ENCODE measurements at places on chromosomes 5 and 9.

DNA sequence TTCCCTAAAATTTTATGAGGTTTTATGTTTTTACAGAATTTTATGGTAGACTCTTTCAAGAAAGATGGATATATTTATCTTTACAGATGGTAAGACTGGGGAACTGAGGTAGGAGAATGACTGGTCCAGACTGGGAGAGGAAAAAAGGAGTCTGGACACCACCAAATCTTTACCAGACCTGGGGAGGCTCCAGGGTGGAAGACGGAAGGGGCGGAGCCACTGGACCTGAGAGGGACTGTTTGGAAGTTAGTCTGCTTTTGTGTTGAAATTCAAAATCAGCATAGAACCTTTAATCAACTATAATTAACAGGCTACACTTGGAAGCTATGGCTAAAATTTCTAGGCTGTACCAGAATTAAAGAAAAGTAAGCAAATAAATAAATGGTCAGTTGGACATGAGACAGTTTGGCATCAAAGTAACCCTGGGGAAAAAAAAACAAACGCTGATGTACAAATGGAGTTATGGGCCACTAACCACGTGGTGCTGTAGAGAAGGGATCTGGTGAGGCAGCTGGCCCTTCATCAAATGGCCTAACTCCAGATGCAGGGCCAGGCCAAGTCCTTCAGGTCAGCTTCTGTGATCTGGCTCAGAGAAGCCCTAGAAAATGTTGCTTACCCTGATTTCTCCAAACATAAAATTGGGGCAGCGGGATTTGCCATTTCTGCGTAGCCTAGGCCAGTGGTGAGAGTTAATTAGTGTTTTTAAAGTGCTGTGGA is 155.1 kb downstream of the ARSB start:
- no peak for DNase-seq

- no peak for DNase-seq
Measured at GRCh38 chr5:1151316-1151715, 39.5 kb upstream of the SLC12A7 start.

DNA sequence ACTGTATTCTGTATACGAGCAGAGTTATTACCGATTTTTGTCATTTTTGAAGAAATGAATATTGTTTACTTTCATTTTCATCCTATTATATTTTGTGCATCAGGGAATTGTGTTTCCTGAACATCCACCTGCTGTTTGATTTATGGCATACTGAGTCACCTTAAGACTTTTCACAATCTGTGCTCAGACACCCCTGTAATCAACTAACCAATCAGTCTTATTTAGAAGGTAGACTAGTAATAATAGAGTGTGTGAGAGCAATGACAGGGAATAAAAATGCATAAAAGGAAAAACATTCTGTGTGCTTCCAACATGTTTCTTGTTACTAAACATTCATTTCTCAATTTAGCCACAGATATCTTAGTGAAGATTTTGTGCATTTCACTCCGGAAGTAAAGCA is 1413.6 kb upstream of the ACO1 start:
- no peak for DNase-seq

DNA sequence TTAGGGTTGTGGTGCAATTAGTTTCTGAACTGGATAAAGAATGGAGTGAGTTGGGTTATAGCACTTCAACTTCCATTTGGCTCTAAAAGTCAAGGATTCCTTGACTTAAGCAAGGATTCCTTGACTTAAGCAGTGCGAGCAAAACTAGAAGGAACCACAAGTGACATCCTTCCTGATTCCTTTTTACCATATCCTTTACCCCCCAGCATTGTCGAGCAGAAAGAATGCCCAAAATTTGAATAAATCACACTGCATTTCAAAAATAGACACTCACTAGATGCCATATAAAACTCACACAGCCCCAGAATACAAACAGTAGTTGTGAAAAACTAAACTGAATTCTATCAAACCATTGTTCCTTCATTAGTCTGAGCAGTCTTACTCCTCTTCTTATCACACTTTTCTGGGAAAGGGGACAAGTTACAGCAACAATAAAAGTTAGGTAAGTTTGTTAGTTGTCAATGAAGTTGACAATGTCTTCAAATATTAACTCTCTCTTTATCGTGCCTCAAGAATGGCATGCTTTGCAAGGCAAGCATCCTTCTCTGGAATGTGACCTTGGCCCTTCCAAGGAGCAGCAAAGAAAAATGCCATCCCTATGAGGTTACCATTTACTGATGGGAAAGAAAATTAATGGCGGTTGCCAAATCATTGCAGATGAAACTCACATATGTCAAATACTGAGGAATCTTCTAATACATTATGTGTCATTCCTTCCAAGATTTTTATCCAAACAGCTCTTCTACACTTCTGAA is 273.3 kb upstream of the ANKRD55 start:
- no peak for DNase-seq

DNA sequence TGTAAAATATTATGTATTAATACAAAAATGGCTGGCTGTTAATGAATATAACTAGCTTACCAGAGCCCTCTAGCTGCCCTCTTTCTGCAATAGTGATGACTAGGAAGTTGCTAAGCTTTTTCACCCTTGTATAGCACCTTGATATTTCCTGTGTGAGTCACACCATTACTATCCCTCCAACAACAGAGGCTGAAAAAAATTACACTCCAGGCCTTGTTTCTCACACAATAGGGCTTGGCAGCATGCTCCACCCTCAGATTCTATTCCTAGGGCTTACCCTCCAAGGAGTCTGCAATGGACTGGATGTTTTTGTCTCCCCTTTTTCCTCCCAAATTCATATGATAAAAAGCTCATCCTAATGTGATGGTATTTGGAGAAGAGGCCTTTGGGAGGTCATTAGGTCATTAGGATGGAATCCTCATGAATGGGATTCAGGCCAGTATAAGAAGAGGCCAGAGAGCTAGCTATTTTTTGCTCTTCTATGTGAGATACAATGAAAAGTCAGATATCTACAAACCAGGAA is 184.6 kb upstream of the MAP1B start:
- no peak for DNase-seq

DNA sequence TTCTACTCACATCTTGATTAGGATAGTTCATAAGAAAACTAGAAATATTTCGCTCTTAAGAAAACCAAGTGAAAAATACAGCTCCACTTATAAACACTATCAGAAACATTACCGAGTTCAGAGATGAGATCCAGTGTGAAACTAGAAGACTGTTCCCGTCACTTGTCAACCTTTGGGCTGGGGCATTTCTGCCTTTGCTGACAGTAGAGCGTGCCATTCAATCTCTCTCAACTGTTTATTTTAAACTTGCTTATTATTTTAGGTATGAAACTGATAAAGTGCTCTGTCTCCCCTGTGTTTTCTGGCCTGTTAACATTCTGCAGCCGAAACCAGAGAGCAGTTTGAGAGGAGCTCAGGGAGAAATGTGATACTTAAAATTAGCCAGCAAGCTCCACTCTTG is 16.7 kb downstream of the MRRF start:
- DNase-seq: no peak

GRCh38 chr5:73764996-73765395 is 139.0 kb downstream of the ARHGEF28 start:
- no peak for DNase-seq

GRCh38 chr9:18928711-18929110 is 104.3 kb downstream of the SAXO1 start:
- DNase-seq: no peak

DNA sequence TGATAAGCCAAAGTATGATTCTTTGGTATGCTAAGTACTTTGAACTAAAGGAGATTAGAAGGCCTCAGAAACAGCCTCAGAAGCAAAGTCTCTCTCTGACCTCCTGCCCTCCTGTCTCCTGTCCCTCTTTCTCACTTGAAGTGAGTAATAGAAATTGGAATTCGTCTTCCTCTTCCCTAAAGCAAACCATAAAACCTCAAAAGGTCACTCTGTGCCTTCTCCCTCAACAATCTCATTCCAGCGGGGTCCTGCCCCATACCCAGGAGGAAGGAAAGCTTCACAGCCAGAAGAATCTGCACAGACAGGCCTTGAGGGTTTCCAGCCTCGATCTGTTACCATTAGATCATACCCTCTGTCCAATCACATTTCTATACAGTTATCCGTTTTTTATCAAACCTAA is 87.8 kb downstream of the HAPLN1 start:
- no peak for DNase-seq

DNA sequence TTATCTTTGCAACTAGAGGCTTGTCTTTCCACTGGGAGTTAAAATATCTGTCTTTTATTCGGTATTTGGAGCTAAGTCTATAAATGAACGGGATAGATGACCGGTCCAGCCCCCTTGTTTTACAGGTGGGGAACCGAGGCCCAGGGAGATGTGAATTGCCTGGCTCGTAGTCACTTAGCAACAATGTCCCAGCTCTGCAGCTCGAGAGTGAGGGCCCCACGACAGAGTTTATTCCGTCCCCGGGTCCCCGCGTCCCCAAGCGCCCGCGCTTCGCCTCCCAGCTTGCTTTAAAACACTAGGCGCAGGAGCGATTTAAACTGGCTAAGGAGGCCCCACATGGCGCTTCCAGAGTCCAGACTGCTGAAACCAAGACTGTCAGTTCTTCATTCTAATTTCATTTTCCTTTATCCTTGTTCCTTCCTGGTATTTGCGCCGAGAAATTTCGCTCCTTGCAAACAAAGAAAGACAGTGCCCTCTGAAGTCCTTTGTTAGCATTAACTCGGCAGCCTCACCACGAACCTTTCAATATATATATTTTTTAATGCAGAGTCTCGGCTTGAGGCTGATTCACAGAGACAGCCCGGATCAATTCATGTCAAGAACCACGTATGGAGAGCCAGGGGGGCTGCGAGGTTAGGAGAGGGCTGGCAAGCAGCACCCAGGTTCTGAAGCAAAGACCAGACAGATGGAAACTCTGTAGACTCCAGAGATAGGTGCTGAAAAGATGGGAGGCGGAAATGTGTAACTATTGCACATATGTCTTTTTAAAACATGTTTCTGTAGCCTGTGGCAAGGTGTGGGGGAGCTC is 1.4 kb upstream of the ENC1 start:
- DNase-seq: no peak

- DNase-seq: no peak
Measured at GRCh38 chr5:18236386-18236785, 602.1 kb downstream of the TAF11L14 start.

GRCh38 chr5:132807163-132807838 is 5.8 kb upstream of the SOWAHA start:
- DNase-seq: no peak

DNA sequence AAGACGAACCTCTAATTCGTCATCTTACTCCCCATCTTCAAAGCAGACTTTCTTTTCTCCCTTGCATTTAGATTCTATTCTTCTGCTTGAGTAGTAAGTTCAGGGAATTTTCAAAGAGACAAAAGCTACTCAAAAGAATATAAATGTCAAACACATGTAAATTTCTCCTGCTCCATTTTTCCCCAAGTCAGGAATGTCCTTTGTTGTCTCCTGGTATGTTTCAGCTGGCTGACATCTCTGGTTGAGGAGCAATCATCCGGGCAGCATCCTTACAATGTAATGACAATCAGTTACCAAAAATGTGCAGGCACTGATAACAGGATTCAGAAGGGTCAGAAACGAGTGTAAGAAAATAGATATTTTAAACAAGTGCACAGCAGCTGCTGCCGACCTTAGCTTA is 47.6 kb upstream of the PPP1R2B start:
- no peak for DNase-seq

GRCh38 chr5:27434335-27434734 is 395.9 kb upstream of the CDH9 start:
- DNase-seq: no peak

DNA sequence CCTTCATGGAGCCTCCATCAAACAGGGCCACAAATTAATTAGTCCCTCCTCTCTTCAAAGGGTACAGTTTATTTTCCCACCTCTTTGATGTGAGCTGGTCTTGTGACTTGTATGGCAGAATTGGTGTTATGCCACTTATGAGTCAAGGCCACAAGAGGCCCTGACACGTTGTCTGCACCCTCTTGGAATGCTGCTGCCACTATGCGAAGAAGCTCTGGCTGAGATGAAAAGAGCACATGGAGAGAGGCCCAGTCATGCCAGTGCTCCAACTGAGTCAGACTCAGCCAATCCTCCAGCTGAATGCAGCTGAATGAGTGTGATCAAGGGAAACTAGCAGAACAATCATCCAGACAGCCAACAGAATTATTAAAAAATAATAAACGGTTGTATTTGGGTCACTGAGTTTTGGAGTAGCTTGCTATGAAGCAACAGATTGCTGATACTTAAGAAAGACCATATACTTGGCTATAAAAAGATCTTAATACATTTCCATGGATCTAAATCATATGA is 128.3 kb downstream of the MARCHF11 start:
- no peak for DNase-seq

DNA sequence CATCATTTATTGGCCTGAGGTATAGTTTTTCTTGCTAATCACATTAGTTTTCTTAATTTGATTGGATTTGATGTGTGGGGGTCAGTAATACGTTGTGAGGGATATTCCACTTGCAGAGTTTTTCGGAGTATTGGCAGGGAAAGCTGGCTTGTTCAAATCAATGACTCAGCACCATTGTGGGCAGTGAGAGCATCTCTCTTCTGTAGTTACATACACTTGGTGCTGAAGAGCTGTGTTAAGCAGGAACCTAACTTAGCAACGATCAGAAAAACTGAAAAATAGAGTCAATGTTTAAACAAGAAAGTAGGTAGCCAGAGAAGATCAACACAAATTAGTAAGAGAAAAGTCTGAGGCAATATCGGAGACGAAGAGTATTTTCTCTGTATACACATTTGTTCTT is 344.6 kb upstream of the EDIL3 start:
- no peak for DNase-seq

- no peak for DNase-seq
Measured at GRCh38 chr5:159971931-159972461, 36.9 kb upstream of the TTC1 start.

- no peak for DNase-seq
Measured at GRCh38 chr5:7683753-7684152, 167.2 kb downstream of the CFAP90 start.

GRCh38 chr5:119377066-119377465 is 21.2 kb downstream of the TNFAIP8 start:
- DNase-seq: no peak

DNA sequence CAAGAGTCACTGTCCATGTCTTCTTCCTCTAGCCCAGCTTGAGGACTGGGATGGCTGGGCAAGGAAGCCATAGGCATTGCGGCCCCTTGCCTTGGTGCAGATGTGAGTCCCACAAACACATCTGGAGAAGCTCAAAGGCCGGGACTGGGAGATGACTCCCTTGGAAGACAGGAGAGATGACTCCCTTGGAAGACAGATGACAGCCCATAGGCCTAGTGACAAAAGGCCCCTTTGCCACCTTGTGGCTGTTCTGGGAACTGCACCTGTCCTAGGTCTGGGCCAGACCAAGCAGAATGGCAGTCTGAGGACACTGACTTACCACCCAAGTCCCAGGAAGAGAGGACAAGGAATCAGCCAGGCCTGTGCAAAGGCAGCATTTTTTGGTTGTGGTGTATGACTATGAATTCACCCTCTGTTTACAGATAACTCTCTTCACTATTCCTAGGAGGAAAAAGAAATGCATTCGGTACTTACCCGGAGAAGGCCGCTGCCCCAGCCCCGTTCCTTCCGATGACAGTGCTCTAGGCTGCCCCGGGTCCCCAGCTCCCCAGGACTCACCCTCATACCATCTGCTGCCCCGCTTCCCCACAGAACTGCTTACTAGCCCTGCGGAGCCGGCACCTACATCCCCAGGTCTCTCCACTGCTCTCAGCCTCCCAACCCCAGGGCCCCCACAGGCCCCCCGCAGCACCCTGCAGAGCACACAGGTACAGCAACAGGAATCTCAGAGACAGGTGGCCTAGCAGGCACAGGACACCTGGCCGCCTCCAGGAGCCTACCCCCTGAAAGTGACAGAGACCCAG is 30.8 kb downstream of the SKP1 start:
- peak; percentile 86 for DNase-seq

Measured in activated CD8-positive, alpha-beta memory T cell treated with anti-CD3 and anti-CD28 coated beads, Interleukin-2, amount 50 U/mL, for 4 hours (primary cell).